ENCODE measurements at places on chromosomes 11 and 22. TPM values are rescaled to one million over a fixed set of nuclear protein-coding genes. Genes with fewer than 3 reads are reported as not detected.

RIC3 gene
- 11.2 TPM for total RNA-seq

MIOX gene
- 5.4 TPM for total RNA-seq

DDI1 gene
- not detected for total RNA-seq

TALDO1 gene
- total RNA-seq, result 118 TPM

BTG4 gene
- total RNA-seq, result not detected

MN1 gene
- total RNA-seq, result 11.3 TPM

CD3E gene
- total RNA-seq, result 0.82 TPM

OR2D2 gene
- total RNA-seq, result 0.70 TPM

LDLRAD3 gene
- 23.9 TPM for total RNA-seq

THY1 gene
- total RNA-seq, result 39.7 TPM

DCDC1 gene
- total RNA-seq, result 8.6 TPM

PANX2 gene
- total RNA-seq, result 0.82 TPM

PIH1D2 gene
- 3.9 TPM for total RNA-seq

APOA4 gene
- total RNA-seq, result 0.35 TPM

RCOR2 gene
- 4.1 TPM for total RNA-seq

OR52J3 gene
- total RNA-seq, result not detected

SPTBN2 gene
- total RNA-seq, result 99.8 TPM

APOBEC3G gene
- 12.0 TPM for total RNA-seq

KIRREL3 gene
- total RNA-seq, result 6.1 TPM

XKR3 gene
- total RNA-seq, result not detected

C1QTNF4 gene
- 9.6 TPM for total RNA-seq

PLAAT4 gene
- 19.0 TPM for total RNA-seq

KCNJ1 gene
- total RNA-seq, result 120 TPM

LDHAL6A gene
- total RNA-seq, result 0.12 TPM

GRIK4 gene
- 1.4 TPM for total RNA-seq

GRM5 gene
- 1.2 TPM for total RNA-seq

TPH1 gene
- 0.47 TPM for total RNA-seq

RNF215 gene
- total RNA-seq, result 22.1 TPM

TRAF6 gene
- 12.7 TPM for total RNA-seq

PGA5 gene
- total RNA-seq, result not detected

SHISA8 gene
- 0.82 TPM for total RNA-seq

GAL gene
- total RNA-seq, result not detected

SLC22A8 gene
- total RNA-seq, result 10.3 TPM

KRTAP5-11 gene
- total RNA-seq, result not detected

PRRG4 gene
- 4.0 TPM for total RNA-seq

TENM4 gene
- total RNA-seq, result 90.9 TPM

INS gene
- total RNA-seq, result 0.35 TPM
